ENCODE measurements at places on chromosomes 6 and 20. TPM values are rescaled to one million over a fixed set of nuclear protein-coding genes. Genes with fewer than 3 reads are reported as not detected.

- DNase-seq: no peak
Observed at GRCh38 chr20:1734269-1734858, 76.8 kb upstream of the SIRPG start.

DNA sequence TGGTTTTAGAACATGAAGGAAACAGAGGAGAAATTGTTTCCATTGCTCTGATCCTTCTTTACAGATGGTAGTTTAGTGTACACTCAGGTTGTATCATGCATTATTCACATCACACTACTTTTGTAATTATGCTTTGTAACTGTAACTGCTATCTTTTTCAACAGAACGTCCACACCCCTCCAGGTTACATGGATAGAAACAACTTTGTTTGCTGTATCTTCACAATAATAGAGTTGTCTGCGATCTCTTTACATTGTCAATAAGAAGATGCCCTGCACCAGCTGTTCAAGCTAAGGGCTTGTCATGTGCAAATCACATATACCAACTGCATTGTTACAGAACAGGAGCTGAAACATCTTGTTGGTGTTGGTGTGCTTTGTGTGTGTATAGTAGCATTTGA, 67.9 kb upstream of the MAP7 start:
- DNase-seq: no peak

GRCh38 chr6:144696610-144697368, 411.7 kb downstream of the UTRN start:
- DNase-seq: no peak

DNA sequence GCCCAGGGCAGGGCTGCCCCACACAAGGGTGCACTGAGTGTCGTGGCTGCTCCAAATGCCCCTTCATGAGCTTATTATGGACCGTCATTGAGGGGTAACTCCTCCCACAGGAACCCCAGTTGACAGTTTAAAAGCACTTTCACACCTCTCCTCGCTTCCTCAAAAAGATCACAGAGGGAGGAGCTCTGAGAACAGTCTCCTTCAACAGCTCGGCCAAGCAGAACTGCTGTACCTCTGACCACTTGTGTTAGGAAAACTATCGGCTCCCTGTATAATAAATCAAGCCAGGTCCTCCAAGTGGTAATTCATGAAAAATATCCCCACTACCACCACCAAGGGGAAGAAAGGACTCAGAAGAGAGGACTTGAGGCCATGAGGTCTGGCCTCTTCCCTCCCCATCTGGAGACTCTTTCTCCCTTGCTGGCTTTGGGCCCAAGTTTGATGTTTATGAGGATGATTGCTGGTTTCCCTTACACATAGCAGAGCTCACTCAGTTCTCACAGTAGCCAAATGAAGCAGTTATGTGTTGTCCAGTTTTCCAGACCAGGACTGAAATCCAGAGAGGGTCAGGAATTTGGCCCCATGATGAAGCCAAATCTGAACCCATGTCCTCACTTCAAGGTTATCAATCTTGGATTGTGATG, 8.7 kb downstream of the SNX21 start:
- no peak for DNase-seq

- peak; percentile 96 for DNase-seq
Observed at GRCh38 chr6:3157131-3157933, at the start of gene TUBB2A. Gene TUBB2A, minus strand, starts transcription at chr6:3157544. Its CDS starts 81 bp downstream, at chr6:3157463.

- no peak for DNase-seq
Observed at GRCh38 chr6:157106487-157106886, 216.8 kb downstream of the TMEM242 start.

- DNase-seq: no peak
Observed at GRCh38 chr20:35883336-35883777, 70.9 kb downstream of the SCAND1 start.

GRCh38 chr20:7151676-7152470, 384.4 kb downstream of the BMP2 start:
- no peak for DNase-seq

GRCh38 chr6:81169166-81169565, 583.3 kb downstream of the TENT5A start:
- no peak for DNase-seq

DNA sequence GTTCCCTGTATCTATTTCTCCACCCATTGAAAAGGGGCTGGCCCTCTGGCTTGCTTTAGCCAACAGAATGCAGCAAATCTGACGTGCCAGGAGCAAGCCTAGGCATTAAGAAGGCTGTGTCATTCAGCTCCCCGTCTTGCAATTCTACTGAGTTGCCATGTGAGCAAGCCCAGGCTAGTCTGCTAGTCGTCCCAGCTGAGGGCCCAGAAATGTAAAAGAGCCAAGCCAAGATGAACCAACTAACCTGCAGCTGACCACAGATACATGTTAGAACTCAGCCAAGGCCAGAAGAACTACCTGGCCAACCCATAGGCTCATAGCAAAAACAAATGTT, 30.1 kb downstream of the PREP start:
- peak; percentile 51 for DNase-seq

- peak; percentile 53 for DNase-seq
Observed at GRCh38 chr6:158648682-158649131, 1.1 kb upstream of the SYTL3 start.

DNA sequence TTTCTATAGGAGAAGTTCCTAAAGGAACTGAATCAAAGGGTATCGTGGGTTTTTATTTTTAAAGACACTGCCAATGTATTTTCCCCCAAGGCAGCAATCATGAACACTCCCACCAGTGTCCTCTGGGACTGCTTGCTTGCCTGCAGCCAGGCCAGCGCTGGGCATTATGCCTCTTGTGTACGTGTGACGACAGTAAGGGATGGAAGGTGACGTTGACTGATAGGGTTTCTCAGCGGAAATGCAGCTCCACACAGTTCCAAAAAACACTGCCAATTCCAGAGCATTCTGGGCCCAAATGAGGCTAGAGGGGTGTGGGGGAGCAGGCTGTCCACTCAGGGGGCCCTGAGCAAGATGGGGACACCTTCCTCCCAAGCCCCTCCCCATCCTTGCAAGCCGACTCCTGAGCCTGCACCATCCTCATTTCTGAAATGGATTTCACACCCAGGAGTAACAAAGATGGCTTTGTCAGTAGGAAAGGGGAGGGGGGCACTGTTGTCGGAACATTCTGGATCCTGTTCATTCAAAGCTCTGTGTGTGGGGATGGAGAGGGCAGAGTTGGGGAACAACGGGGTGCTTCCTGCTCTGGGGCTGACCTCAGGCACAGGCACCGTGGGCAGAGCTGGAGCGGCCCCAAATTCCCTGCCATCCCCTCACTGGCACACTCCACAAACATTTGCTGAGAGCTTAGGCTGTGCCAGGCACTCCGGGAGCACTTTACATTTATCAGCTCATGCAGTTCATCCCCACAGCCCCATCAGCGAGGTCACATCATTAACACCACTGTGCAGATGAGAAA, 20.0 kb downstream of the PREX1 start:
- DNase-seq: no peak

GRCh38 chr6:166697113-166697512, 70.1 kb upstream of the RPS6KA2 start:
- DNase-seq: no peak

DNA sequence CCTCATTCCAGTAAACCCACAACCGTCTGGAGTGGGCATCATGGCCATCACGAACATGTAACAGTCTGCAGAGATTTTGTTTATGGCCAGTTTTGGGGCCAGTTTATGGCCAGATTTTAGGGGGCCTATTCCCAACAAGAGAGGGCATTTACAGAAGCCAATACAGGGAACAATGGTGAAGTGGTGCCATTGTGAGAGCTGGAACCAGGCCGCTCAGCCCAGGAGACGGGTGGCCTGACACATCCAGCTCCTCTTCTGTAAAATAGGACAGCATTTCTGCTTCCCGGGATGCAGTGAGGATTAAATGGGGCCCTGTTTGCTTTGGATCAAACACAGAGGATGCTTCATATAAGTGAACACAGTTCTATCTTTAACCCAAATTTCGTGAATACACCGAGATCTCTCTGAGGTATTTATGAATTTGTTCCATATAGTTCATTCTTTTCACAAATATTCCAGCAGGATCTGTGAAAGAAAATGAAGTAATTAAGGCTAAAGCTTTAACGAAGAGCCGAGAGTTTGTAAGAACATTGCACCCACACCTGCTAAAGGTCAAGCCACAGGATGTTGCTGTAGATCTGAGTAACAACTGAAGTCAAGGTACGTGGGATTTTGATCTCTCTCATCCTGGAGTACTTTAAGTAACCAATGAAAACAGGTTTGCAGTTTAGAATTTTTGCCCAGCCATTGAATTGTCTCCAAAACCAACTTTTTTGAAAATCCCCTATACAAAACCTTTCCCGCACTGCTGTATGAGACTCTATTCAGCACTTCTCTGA, 14.5 kb upstream of the SIRPG start:
- DNase-seq: no peak

- no peak for DNase-seq
Observed at GRCh38 chr6:30703011-30703410, 12.2 kb upstream of the NRM start.

- no peak for DNase-seq
Observed at GRCh38 chr6:40788661-40789655, 201.8 kb upstream of the LRFN2 start.

- no peak for DNase-seq
Observed at GRCh38 chr6:121590438-121590837, 155.0 kb downstream of the GJA1 start.

- DNase-seq: peak; percentile 66
Observed at GRCh38 chr6:34934516-34934915, 45.5 kb downstream of the ANKS1A start.

- DNase-seq: no peak
Observed at GRCh38 chr20:58377766-58378401, 11.1 kb upstream of the VAPB start.

GRCh38 chr6:15755526-15755925, 92.7 kb upstream of the DTNBP1 start:
- DNase-seq: no peak

DNA sequence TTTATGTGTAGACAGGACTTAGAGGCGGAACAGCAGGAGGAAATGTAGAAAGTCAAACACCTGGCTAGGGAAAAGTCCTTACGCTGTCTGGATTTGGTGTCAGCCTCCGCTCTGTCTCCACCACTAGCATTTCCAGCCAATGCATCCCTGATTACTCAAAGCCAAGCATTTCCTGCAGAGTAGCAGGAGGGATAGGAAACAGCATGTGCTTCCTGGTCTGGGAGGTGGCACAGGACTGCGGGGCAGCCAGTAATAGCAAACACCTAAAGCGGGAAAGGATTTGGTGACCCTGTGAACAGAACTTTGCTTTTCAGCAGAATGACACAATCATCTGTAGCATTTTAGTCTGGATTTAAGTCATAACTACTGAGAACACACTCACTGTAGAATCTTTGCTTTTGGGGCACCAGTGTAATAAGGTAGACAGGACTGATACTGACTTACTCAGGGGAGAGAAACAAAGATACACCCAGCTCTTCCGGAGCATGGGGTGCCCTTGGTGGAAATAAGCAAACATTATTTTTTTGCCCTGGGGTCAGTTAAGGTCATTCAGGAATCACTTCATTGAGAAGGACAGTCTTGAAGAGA, 133.3 kb upstream of the AHI1 start:
- DNase-seq: no peak

GRCh38 chr6:49550492-49551077, at the start of gene C6orf141:
Gene C6orf141, plus strand, starts transcription at chr6:49550668. Its CDS starts 125 bp downstream, at chr6:49550793.
- DNase-seq: peak; percentile 64

GRCh38 chr6:105568142-105568541, 165.3 kb upstream of the PREP start:
- DNase-seq: peak; percentile 16

- peak; percentile 68 for DNase-seq
Observed at GRCh38 chr6:13302751-13303667, 25.3 kb downstream of the TBC1D7 start.

- DNase-seq: peak; percentile 85
Observed at GRCh38 chr20:47360297-47361056, 4.0 kb upstream of the ZMYND8 start.

DNA sequence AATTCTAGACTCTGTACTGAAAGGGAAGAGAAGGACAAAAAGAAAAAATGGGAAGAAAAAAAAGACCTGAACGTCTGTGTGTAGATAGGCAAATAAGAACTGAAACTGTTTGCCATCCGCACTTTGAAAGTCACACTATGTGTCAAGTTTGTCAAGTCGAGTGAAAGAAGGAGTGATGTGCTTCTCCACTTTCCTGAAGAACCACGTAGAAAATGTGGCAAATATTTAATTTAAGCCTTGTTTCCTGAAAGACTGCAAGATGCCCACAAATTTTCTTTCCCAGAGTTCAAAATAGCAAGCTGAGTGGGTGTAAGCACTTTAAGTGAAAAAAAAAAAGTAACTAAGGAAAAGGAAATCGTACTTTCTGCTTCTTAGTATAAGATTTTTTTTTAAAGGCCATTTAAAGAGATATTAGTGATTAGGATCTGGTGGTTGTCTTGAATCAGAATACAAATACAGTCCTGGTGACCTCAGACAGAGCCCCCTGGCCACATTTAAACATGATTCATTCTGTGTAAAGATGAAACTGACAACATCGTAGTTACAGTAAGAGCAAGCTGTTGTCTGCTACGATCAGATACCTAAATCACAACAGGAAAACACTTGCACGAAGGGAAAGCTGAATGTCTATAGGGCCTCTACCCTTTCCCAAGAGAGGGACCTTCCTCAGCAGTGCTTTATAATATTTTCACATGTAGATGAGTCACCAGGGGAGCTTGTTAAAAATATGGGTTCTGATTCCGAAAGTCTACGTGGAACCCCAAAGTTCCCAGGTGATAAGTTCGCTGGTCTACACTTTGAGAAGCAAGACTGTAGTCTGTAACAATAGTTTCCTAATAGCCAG, 102.3 kb downstream of the HIVEP2 start:
- no peak for DNase-seq

- no peak for DNase-seq
Observed at GRCh38 chr20:20220134-20220533, 147.8 kb upstream of the INSM1 start.

DNA sequence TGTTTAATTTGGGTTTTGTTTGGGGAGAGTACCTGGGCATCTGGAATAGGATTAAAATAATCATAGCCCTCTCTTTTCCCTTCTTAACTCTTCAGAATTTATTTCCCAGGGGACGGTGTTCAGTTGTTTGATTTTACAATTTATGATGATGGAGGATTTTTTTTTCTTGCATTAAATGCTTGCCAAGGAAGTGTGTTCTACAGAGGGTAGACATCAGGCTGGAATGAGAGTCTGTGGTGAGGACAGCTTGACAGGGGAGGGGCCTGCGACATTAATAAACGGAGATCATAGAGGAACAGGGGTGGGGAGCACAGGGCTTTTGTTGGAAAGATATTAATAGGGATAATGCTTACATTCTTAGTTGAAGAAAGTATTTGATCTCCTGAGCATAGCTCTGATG, 297.5 kb downstream of the CLIC5 start:
- DNase-seq: no peak

- DNase-seq: no peak
Observed at GRCh38 chr6:38937839-38938613, 110.6 kb upstream of the GLP1R start.

GRCh38 chr20:46433051-46433450, 26.6 kb upstream of the ELMO2 start:
- no peak for DNase-seq

GRCh38 chr6:152057832-152058498, 250.5 kb downstream of the ESR1 start:
- DNase-seq: no peak

Gene SNX21
- 19.3 TPM for total RNA-seq

Gene RSPH3
- total RNA-seq: 8.0 TPM

Gene FOXP4
- 24.3 TPM for total RNA-seq

Gene HUS1B
- total RNA-seq: 0.33 TPM

Gene TP53TG5
- not detected for total RNA-seq

Gene OXT
- 0.92 TPM for total RNA-seq

All from hepatocyte (in vitro differentiated cells).